H1 (cell line): ENCODE measurements at places on chromosomes 7 and 10.

DNA sequence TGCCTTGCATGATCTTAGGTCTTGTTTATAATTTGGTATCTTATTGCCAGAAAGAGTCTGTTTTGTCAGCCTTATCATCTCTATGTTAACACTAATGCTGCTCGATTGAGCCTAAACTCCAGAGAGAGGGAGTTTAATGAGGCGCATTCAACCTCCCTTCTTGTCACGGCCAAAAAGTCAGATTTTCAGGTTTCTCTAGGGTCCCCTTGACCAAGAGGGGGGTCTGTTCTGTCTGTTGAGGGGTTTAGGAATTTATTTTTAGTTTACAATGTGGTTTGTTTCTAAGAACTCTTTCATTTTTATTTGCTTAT is 285.7 kb upstream of the VWC2 start:
- no peak for DNase-seq

- no peak for DNase-seq
These were observed 14.7 kb downstream of the HNRNPA2B1 start for GRCh38 chr7:26185844-26186180.

DNA sequence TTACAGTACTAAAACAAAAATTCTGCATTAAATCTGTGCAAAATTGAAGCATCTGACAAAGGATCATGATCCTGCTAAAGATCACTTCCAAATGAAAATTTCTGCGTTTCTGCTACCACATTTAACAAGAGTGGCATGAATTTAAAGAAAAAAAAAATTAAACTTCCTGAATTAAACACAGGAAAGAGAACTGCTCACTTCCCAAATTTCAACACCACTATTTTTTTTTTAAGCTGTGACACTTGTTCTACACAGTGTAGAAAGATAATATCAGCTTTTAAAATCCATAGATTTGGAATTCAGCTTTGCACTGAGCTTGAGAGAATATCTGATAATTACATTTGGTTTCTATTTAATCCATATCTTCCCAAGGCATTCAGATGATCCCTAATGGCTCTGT is 73.6 kb downstream of the EPC1 start:
- DNase-seq: no peak

DNA sequence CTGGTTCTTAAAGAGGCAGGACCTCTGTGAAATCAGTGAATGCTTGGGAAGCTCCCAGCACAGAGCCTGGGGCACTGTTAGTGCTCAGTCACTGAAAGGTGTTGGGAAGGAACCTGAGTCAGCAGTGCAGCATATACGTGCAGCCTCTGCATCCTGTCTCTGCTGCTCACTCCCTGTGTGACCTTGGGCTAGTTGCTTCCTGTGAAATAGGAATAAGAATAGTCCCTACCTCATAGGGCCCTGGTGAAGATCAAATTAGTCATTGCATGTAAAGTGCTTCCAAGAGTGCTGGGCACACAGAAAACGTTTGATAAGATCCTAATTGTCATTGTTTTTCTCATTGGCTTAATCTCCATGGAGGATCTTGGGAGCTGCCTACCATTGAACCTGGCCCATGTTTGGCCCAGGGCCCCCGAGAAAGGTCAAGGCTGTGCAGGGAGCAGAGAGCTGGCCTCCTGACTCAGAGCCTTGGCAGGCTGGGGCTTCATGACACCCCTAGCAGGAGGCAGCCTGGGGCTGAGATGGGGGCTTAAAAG is 73.3 kb upstream of the COL13A1 start:
- no peak for DNase-seq
